ENCODE measurements at places on chromosomes 5 and 9.
A peak's percentile ranks its signal among the peaks of the same experiment; 100 is the strongest.

DNA sequence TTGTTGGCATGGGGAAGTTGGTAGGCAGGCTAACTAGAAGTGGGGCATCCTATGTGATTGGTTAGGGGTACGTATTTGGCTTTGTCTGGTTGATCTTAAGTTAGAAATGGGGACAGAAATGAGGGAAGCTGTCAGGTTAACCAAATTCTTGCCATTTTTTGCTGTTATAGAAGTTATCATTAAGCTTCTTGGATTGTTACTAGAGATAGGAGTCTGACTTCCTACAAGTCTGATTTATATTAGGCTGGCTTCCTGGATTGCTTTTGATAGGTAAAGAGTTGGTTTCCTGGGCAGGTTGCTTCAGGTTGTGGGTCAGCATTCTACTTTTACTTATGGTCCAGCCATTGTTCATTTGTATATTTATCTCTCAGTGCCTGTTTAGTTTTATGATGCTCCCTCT lies 216.9 kb downstream of the TLE4 start:
- no peak for DNase-seq

DNA sequence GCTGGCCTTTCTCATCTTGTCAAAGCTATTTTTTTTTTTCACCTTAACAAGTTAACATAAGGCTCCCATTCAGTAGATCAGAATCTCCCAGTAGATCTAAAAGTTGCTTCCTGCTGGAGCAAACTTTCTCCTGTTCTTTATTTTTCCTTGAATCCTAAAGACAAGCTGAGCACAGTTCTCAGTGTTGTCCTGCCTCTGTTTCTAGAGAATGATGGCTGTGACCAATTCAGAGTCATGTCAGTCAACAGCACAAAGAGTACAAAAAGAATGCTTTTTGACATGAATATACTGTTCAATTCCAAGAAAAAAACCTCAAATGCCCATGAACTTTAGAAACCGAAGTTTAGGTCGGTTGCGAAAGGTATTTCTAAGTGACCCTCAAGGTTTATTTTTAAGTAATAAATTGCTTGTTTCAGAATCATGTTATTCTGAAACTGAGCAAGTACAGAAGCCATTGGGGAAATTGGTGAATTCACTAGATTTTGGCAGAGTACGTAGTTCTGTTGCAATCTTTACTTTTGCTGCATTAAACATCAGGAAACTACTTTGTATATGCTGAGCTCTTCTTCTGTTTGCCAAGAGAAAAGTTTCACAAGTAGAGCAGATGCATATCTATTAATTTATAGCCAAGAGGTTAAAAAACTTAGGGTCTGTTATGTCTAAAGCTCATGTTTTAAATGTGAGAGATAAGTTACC lies 161.7 kb upstream of the RPS23 start:
- no peak for DNase-seq

DNA sequence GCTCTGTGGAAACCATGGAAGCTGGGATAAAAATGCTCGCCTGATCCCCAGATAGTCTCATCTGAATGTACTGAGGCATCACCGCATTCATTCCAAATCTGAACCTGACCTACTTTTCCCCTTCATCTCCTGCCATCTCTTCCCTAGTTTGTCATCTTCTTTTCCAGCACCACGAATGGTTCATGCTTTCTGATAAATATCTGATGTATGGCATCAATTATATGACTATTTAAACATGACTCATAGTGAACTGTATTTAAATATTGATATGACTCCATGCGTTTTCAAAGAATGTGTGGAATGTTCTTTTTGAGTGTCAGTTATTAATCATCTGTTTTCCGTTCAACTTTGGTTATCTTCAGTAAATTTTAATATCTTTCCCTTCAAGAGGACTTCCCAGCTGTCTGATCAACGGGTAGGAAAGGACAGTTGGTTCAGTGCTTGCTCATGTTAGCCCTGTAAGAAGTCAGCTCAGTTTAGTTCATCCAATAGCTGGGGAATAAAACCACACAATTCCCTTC lies 21.1 kb downstream of the BASP1 start:
- DNase-seq = no peak

DNA sequence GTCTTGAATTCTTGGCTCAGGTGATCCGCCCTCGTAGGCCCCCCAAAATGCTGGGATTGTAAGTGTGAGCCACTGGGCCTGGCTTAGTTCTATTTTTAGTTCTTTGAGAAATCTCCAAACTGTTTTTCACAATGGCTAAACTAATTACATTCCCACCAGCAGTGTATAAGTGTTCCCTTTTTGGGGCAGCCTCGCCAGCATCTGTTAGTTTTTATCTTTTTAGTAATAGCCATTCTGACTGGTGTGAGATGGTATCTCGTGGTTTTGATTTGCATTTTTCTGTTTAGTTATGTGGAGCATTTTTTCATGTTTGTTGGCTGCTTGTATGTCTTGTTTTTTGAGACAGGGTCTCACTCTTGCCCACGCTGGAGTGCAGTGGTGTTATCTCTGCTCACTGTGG lies 28.2 kb downstream of the CNOT6 start:
- no peak for DNase-seq

DNA sequence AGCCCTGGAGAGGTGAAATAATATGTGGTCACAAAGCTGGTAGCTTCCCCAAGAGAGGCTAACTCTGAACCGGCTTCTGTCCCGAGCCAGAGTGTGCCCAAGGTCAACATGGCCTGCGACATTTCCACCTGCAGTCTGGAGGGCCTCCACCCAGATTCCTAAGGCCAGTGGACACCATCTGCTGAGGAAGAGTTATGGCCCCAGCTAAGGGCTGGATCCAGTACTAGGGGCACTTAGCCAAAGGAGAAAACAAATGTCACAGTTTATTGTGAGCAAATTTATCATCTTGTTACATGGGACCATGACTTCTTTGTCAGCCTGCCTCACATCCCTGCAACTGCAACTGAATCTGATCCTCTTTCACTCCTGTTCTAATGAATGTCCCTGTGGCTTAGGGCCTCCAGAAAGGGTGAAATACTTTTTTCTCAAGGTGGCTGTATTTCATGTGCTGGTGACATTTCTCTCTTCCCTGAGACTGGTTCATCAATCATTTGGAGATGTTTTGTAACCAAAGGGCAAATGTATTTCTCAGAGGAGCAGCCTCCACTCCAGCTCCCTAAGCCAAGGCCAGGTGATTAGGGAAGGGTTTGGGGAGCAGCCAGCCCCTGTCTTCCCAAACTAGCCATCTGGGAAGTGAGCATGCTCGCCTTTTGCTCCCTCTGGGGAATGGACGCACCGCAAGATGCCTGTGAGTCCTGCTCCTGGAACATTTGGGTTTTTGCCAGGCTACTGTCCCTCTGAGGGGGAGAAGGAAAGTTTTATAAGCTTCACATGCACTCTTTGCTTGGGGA lies 148.3 kb downstream of the CMYA5 start:
- no peak for DNase-seq

GRCh38 chr9:129867136-129868022 lies 32.1 kb downstream of the USP20 start:
- no peak for DNase-seq

- DNase-seq = no peak
Observed at GRCh38 chr9:129554649-129555048, 66.3 kb downstream of the C9orf50 start.

DNA sequence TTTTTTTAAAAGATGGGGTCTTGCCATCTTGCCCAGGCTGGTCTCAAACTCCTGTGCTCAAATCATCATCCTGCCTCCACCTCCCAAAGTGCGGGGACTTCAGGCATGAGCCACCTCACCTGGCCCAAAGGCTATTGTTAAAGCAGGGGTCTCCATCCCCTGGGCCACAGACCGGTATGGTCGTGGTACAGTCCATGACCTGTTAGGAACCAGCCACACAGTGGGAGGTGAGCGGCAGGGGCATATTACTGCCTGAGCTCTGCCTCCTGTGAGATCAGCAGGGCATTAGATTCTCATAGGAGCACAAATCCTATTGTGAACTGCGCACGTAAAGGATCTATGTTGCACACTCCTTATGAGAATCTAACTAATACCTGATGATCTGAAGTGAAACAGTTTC lies 7.3 kb upstream of the NOL6 start:
- DNase-seq = no peak

DNA sequence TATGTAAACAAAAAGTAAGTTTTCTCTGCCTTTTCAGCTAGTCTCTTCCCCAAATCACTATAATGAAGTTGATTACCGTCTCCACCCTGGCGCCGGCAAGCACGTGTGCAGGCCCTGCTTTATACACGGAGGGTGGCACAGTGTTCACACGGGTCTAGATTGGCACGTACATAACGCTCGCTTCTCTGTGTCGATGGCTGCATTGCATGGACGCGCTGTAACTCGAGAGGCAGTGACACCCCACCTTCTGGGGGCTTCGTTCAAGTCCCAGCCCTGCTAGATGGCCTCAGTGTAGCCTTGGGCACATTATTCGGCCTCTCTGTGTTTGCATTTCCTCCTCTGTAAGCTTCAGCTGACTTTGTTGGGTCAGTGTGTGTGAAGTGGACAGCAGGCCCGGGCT lies 223.9 kb downstream of the FANCC start:
- no peak for DNase-seq

- DNase-seq = no peak
Observed at GRCh38 chr9:127991757-127992274, 11.0 kb upstream of the EEIG1 start.

- no peak for DNase-seq
Observed at GRCh38 chr9:68705531-68706362, 707 bp downstream of the PIP5K1B start.

DNA sequence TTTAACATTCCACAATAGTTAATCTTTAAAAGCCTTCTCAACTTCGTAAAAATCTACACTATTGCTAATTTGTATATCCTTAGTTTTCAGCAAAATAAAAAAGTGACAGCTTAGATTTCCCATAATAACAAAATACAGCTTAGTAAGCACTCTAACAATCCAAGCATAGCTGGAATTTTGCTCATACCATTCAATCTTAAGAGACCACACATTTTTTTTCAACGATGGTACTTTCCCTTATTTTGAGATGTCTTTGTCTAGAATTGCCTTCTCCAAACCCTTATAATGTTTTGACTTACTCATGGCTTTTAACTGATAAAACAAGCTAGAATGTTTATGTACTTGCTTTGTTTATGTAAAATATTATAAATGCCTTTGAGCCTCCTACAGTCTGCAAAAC lies 65.6 kb downstream of the HOMER1 start:
- DNase-seq = no peak

- DNase-seq = no peak
Observed at GRCh38 chr9:104675611-104676010, 18.7 kb upstream of the OR13D1 start.

DNA sequence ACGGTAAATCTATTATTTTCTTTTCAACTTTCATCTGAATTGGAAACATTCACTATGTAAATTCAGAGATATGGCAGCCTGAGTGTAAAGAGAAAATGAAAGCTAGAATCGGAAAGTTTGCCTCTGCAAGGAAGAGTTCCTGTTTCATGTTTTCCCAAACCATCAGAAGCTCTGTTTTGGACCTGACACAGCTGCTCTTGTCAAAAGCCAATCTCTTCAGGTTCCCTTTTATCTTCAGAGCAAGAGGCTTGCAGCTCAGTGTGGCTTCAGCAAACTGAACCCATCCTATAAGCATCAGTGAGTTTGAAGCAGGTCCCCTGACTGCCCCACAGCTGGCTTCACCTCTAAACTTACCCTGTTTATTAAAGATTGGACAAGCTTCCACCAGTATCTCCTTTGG lies 1099.7 kb downstream of the DTWD2 start:
- no peak for DNase-seq

- DNase-seq = peak; percentile 78
Observed at GRCh38 chr5:177447611-177448243, 1.1 kb downstream of the PRR7 start.

DNA sequence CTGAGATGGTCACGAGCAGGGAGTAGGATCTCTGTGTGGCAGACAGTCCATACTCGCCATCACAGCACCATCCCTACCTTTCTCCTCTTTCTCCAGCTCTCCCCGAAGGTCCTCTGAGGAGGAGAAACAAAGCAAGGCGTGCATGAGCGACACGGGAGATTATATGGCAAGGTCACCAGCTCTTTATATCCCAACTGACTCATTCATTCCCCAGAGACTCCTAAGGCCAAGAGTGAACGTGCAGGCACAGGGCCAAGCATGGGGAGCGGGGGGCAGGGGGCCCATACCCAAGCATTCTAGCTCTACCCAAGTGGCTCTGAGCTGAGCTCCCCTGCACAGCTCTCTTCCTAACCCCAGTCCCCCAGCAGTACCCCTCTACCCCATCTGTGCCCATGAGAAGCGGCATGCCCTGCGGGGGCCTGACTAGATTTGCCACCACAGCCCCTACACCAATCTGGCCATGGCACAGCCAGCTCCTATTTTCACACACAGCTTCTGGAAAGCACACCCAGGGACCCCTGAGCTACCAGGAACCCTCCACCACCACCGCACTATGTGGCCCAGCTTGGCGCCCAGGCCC lies 6.8 kb downstream of the TRIM7 start:
- no peak for DNase-seq

GRCh38 chr9:99360026-99360425 lies 137.9 kb downstream of the SEC61B start:
- no peak for DNase-seq

- DNase-seq = no peak
Observed at GRCh38 chr9:86764221-86764624, 183.1 kb downstream of the GAS1 start.

- peak; percentile 66 for DNase-seq
Observed at GRCh38 chr9:121989010-121989409, 104.1 kb downstream of the TTLL11 start.

- DNase-seq = peak; percentile 50
Observed at GRCh38 chr9:92242260-92243136, 51.0 kb downstream of the IARS1 start.

DNA sequence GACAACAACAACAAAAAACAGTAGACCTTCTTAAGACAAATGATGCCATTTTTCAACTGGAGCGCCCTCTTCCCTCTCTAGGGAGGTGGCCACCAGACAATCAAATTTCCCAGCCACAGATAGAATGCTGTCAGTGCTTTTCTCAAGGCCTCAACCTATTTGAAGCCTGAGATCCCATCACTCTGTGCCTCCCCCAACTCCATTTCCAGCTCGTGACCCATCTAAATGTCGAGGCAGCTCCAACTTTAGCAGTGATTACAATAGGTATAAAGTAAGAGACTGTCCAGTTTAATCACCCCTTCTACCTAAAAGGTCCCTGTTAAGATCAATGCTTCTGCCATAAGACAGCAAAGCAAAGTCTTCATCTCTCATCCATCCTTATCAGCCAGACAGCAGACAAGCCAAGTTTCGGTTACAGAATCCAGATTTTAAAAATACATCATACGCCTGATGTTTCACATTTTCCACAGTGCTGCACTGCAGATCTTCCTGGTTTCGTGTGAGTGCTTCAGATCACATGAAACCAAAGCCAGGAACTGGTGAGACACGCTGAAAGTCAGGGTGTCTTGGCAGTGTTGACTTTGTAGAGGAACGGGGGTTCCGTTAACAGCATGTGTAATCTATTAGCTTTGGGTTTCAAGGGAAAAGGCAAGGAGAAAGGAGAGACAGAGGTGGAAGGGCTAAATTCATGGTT lies 447.8 kb downstream of the ENC1 start:
- no peak for DNase-seq

DNA sequence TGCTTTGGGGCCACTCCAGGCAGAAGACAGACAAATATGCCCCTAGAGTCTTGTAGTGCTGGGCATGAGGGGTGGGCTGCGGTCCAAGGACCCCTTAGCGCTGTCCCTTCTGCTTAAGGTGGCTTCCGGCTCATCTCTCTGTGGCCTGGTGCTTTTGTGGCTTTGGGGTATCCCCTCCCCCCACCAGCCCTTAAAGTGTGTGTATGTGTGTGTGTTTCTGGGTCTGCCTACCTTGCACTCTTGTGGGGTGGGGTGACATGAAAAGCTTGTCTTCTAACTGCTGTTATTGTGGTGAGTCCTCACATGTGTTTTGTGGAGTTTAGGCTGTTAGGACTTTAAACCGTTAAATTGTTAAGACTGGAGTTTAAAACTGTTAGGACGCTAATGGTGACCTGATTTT lies 23.6 kb downstream of the MARCHF6 start:
- DNase-seq = no peak
